ENCODE measurements at places on chromosomes 1 and 21.

- no peak for DNase-seq
Observed at GRCh38 chr1:182890927-182891610, 51.9 kb downstream of the DHX9 start.

DNA sequence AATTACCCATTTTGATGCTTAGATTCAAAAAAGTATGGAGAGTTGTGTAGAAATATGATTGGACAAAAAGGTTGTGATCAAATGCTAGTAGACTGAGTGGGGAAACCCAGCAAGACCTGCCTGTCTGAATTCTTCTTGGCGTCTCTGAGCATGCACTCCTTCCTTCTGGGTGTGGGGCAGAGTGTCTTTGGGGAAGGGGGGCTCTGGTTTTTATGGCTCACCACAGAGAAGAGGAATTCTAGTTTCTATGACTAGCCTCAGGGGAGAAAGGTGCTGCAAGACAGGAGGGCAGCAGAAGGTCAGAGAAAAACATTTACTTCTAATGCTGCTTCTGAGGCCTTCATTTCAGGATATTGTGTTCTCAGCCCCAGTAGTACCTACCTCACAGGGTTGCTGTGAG lies 33.9 kb upstream of the PIGC start:
- no peak for DNase-seq

DNA sequence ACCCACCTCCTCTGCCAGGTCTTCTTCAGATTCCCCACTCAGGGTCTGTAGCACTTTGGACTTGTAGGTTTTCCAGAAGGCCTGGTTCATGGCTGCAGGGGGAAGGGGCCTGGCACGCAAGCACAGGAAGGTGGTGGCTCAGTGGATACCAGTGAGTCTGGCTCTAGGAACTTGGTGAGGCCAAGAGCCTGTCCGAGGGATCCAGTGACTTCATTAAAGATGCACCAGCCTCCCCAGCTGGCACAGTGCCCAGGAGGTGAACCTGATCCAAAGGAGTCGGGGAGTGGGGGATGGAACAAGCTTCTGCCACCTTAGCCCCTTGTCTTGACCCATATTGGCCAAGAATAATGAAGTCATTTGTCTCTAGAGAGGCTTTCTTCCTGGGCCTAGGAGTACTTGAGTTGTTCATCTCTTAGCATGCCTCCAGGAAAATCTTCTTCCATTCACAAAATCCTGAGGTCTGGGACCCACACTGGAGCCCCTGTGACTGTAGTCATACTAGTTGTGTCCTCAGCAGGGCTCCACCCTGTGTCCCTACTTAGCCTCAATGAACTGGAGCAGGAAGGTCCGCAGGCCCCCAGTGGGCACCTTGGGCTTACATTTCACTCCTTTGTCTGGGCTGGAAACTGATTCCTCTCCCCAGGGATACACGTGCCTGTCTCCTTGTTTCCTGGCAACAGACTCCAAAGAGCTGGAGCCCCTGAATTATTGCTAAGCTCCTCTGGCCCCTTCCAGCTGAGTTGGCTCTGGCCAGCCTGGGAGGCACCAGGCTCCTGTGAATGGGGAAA lies at the start of gene C1orf232:
Gene C1orf232 (minus strand): TSS at position 554 of the 788 bp plus-strand sequence. CDS start 464 bp downstream, at position 90.
- DNase-seq = no peak

DNA sequence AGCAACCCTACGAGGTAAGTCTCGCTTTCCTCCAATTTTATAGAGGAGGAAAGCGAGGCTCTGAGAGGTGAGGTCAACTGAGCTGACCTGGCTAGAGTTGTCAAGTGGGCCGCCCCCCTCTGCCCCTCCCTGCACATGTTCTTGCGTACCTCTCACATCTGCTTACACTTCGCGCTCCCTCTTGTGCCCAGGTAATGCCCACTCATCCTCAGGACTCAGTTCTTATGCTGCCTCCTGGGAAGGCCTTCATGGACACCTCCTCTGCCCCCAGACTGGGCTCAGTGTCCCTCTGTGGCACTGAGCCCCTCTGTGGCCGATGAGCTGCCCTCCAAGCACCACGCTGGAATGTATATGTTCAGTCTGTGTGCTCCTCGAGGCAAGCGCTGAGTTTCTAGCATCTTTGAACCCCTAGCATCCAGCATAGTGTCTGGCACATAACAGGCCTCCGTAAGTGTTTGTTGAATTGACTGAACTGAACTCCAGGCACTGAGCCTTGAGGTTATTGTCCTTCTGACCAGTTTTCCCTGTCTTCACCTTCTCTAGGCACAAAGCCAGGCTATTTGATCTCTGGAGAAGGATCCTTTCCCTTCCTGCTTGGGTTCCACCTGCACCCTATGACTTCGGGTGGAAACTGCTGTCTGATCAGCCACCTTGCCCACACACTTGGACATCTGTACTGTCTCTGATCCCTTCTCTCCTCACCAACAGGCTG lies 13.5 kb downstream of the MOV10 start:
- DNase-seq = no peak

DNA sequence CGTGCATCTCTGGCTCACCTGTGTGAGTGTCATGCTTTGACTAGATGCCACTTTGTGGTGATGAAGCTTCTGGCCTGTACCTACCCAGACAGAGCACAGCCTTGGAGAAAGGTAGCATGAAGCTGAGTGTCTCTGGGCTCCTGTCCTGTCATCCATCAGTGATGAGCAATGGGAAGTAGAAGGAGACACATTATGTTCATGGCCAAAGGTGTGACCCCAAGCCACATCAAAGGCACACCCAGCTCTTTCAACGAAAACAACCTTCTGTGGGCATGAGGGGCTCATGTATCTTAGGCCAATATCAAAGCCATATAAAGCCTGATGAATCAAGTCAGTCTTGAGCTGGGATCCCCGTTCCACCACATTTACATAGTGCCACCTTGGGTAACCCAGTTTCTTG lies 1.0 kb upstream of the CLIC6 start:
- no peak for DNase-seq

DNA sequence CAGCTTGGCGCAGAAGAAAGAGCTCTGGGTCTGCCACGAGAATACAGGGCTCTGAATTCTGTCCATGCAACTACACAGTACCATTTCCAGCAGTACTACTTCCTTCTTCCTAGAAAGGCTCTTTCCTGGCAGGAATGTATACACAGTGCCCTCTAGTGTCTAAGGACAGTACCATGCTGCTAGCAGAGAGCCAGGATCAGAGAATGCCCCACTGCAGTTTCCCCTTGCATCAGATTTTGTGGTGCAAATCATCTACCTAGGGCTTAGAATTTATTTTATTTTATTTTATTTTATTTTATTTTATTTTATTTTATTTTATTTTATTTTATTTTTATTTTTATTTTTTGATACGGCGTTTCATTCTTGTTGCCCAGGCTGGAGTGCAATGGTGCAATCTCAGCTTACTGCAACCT lies 50.8 kb downstream of the PAX7 start:
- DNase-seq = peak; percentile 5

GRCh38 chr21:44475266-44475845 lies 20.0 kb downstream of the LRRC3 start:
- no peak for DNase-seq

DNA sequence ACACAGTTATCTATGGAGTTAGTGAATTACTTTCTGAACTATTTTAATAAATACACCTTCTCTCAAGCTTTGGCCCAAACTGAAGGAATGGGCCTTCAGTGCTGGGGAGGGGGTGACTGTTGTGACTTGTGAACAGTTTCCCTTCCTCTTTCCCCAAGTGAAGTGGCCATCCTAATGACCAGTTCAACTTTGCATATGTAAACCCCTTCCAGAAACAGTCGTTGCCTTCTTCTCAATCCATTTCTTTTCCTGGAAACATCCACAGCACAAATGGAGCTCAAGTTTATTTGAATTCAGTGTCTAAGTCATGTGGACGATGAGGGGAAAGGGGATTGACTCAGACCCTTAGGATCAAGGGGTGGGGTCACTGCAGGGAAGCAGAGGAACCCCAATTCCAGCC lies 1.3 kb upstream of the INPP5B start:
- no peak for DNase-seq

- DNase-seq = no peak
Observed at GRCh38 chr21:44333509-44334328, 5.5 kb downstream of the CFAP410 start.

DNA sequence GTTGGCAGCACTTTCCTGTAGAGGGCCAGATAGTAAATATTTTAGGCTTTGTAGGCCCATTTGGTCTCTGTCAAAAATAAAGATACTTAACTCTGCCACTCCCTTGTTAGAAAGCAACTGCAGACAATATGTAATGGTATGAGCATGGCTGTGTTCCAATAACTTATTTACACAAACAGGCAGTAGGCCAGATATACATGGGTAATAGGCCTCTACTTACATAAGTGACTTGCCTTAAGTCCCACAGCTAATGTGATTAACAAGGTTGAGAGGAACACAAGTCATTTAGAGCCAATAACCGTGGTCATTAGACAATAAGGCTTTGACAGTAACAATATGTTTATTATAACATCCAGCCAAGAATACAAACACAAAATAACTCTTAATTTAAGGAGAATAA lies 17.4 kb downstream of the CCT8 start:
- DNase-seq = no peak

GRCh38 chr1:88029142-88029541 lies 654.9 kb upstream of the PKN2 start:
- DNase-seq = no peak

GRCh38 chr1:107541412-107541811 lies 400.6 kb downstream of the NTNG1 start:
- DNase-seq = no peak

DNA sequence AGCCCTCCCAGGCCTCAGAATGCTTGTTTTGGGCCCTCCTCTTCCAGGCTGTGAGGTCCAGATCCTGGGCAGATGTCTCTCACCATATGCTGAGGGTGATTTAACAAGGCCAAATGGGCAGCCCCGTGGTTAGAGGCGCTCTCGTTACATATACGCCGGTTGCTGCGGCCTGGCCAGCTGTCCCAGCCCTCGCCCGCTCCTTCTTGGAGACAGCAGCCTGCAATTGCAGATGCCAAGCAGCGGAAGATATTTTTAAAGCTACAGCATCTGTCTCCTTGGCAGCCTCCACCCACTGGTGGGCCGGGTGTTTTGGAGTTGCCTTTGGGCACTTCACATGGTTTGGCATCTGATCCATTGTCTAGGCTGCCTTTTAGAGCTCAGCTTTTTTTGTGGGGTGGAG lies 178.8 kb upstream of the NFIA start:
- DNase-seq = peak; percentile 91

DNA sequence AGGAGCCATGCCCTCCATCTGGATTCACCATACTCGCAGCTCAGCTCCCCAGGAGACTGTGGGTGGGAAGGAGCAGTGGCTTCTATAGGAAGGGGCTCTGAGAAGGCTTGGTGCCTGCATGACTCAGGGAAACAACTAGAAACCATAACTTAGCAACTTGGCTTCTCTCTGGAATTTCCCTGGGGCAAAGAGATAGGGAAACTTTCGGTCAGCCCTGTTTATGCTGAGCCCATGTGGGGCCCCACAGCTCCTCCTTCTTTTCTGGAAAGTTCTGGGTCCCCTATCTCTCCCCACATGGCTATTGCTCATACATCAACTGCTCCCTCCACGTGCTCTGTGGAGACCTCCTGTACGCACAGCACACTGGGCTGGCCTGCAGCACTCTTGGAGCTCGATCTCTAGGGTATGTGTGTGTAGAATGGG lies 39.3 kb downstream of the PLEKHA6 start:
- DNase-seq = peak; percentile 70

DNA sequence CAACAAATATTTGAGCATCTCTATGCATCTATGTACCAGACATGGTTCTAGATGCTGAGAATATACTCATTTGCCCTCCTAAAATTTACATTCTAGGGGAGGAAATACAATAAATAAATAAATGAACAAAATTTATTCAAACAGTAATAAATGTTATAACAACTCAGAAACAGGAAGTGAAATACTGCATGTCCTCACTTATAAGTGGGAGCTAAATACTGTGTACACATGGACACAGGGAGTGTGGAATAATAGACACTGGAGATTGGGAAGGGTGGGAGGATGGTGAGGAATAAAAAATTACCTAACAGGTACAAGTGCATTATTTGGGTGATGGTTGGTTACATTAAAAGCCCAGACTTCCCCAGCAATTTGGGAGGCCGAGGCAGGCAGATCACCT lies 4.3 kb downstream of the COA7 start:
- no peak for DNase-seq

- no peak for DNase-seq
Observed at GRCh38 chr1:160539990-160540858, 17.2 kb upstream of the SLAMF6 start.

- DNase-seq = no peak
Observed at GRCh38 chr21:41373763-41374162, 11.9 kb downstream of the MX2 start.

DNA sequence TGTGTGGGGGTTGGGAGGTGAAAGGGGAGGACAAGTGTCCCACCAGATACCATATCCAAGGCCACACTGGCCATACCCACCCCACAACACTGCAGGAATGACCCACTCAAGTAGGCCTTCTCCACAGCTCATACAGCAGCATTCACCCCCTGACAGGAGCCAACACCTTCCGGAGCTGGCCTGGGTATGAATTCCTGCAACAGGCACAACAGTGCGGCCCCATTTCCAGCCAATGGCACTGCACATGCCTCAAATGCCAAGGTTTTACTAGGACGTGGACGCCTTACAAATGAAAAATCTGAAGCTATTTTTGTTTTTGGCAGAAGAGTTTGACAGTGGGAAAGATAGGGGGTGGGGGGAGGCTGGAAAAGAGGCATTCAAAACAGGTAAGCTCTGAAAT lies 2.0 kb downstream of the KCND3 start:
- no peak for DNase-seq

- no peak for DNase-seq
Observed at GRCh38 chr1:24713176-24713575, 32.1 kb upstream of the CLIC4 start.

DNA sequence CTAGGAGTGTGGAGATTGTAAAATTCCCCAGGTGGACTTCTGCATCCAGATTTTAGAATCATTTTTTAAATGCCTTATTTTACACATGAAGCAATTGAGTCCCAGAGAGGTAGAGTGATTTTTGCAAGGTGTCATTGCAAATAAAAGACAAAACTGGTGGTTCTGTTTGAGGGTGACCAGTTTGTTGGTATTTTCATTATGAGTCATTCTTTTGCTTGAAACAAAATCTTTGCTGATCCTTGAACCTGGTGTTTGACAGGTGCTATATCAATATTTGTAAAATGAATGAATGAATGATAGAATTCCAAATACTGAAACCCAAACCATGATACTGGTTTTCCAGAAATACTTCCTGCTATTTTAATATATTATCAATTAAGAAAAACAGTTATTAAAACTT lies 44.1 kb downstream of the TTC3 start:
- no peak for DNase-seq

DNA sequence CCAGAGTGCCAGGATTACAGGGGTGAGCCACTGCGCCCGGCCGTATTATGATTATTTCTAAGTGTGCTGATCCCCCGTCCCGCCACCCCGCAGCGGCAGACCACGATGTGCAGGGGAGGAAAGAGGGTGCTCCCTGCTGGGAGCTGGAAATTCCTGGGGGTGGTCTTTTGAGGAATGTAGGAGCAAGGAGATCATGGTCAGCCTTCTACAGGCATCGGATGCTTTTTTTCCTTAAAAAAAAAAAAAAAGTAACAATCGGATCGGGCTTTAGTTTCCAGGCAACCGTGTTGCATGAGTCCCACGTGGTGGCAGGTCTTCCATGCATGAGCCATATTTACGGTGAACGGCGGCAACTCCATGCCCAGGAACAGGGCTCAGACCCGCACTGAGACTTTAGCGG lies 74.2 kb upstream of the COX20 start:
- DNase-seq = peak; percentile 15

GRCh38 chr1:87136607-87137341 lies 191.9 kb upstream of the LMO4 start:
- no peak for DNase-seq

GRCh38 chr1:241964550-241965282 lies 7.1 kb downstream of the BECN2 start:
- no peak for DNase-seq

Measured in MG63 (cell line).